ENCODE measurements at places on chromosomes 1 and 21.

GRCh38 chr21:45405819-45406762 is 1.1 kb downstream of the COL18A1 start:
- no peak for DNase-seq

DNA sequence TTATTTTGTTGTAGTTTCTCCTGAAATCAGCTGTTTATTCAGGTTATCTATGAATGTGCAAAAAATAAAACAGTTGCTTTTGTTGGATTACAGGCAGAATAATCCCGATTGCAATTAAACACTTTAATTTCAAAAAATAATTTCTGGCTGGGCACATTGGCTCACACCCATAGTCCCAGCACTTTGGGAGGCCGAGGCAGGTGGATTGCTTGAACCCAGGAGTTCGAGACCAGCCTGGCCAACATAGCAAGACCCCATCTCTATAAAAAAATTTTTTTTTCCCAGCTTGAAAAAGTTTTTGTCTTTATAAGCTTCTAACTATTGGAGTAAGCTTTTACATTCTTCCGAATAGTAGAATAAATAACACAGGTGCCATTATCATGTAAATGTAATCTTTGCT is 15.3 kb downstream of the RCAN3 start:
- no peak for DNase-seq

DNA sequence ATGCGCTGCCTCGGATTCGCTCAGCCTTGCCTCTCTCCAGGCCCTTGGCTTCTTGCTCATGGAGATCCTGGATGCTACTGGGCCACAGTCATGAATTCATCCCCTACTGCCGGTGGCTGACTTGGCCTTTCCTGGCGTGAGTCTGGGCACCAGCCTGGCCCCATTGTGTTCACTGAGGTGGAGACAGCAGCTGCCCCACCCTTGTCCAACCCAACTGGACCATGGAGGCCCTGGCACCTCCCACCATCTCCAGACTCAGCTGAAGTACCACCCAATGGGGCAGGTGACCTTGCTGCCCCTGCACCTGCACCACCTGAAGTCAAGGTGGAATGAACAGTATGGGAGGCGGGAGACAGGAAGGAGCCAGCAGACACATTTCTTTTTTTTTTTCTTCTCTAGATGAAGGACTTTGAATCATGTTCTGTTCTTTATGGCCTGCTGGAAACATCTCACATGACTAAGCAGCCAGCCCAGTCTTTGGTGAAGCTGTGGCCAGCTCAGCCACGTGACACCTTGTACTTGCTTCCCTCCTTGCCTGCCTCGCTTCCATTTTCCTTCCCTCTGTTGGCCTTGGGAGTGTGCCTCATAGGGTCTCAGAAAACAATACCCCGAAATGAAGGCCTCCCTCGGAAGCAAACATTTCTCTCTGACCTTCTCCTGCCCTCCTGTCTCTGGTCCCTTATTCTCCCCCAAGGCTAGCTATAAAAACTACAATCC is 3.8 kb upstream of the SLC30A2 start:
- no peak for DNase-seq

DNA sequence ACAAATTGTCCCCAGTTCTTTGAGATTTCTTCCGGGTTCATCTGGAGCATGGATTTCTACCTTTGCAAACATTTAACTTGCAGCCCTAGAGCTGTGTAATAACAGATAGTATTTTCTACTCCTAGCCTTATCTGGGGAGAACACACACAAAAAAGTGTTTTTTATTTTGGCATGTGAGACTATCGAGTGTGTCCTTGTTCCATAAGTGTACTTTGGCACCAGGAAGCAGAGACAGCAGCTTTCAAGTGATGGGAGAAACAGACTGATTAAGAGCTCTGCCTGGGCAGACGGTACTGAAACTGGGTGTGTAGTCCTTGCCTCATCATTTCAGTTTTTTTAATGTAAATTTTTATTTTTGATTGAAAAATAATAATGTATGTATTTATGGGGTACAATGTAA is 297.4 kb downstream of the ST6GALNAC3 start:
- no peak for DNase-seq

- no peak for DNase-seq
Observed at GRCh38 chr1:175678471-175678870, 64.9 kb downstream of the TNR start.

DNA sequence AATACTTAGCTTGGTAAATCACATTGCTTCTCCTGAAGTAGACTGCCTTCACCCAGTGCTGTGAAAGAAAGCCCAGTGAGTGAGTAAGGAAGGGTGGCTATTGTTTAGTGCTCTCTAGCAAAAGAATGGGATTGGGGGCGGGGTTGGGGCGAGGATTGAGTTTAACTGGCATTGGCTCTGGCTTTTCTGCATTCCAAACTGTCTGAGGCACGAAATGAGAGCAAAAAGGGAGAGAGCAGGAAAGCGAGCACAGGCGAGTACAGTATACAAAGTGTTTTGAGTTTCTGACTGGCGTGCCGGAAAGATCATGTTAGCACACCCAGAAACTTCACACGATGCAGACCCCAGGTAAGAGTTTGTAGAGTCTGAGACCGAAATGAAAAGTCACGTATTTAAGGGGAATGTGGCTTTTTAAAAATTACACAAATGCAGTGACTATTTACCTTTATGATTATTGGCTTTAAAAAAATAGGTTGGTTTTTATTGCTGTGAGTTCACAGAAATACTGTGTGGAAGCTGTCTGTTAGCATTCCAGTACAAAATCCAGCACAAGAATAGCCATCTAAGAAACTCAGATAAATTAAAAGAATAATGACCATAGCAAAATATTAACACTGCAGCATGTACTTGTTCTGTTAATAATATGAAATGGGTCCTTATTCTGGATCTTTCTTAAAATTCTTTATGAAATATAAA is 155.4 kb downstream of the CLEC20A start:
- DNase-seq = no peak

GRCh38 chr1:109890115-109890953 is 20.3 kb upstream of the CSF1 start:
- DNase-seq = no peak

DNA sequence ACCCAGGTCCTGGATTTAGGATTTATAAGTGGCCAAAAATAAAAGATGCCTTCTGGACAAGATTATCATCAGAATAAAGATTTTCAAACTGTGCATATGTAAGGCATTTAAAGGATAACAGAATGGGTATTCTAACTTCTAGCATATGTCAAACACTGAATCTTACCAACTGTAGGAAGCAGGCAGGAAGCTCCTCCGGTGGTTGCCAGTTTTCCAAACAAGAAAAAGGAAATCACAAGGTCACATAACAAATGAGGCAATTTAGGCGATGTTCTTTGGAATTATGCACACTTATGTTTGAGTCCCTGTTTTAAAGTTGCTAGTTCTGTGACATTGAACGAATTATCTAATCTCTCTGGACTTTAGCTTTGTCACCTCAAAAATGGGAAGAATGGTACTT is 48.9 kb downstream of the ATP6V1G3 start:
- DNase-seq = no peak

GRCh38 chr1:235050911-235051360 is 77.7 kb downstream of the TOMM20 start:
- no peak for DNase-seq

DNA sequence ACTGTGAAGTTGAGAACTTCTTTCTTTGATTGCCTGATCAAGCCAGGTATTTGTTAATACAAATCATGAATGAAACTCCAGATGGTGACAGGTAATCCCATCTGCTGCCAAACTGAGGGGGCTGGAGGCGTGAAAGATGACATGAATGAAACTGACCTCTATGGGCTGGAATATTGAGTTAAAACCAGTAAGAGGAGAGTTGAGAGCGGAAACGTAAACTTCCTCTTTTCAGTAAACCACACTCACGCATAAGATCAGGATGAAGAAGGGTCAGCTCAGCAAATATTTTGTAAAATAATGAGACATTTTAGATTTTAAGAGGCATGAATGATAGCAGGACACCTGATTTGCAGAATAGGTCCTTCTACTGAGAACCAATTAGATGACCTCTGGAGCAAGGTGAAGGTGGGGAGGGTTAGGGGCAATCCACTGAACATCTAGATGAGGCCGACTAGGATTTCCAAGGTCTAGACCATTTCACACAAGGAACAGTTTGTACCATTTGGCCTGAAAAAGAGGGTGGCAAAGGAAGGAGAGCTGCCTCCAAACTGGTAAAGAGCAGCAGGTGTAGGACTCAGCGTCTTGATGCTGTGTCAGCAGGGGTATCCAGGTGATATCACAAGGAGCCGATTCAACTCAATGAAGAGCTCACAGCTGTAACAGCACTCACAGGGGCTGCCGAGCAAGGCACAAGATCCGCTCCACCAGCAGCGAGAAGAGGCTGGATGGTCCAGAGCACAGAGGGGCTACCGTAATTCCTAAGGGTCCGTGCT is 132.6 kb downstream of the NTPCR start:
- no peak for DNase-seq

GRCh38 chr1:241034203-241034936 is 322.6 kb downstream of the RGS7 start:
- no peak for DNase-seq

GRCh38 chr1:42504535-42505128 is 41.5 kb downstream of the CCDC30 start:
- no peak for DNase-seq

DNA sequence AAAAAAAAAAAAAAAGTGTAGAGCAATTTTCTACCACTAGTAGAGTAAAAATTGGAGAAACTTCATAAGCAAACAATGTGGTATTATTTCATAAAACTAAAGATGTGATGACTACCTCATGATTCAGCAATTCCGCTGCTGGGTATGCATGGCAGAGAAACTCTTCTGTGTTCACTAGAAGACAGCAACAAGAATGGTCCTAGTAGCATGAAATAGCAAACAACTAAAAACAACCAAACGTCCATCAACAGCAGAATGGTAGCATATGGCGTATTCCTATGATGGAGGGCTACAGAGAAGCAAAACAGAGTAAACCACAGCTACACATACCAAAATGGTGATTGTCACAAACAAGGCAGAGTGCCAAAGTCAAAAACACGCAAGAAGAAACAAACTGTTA is 18.9 kb downstream of the HTR1D start:
- no peak for DNase-seq

DNA sequence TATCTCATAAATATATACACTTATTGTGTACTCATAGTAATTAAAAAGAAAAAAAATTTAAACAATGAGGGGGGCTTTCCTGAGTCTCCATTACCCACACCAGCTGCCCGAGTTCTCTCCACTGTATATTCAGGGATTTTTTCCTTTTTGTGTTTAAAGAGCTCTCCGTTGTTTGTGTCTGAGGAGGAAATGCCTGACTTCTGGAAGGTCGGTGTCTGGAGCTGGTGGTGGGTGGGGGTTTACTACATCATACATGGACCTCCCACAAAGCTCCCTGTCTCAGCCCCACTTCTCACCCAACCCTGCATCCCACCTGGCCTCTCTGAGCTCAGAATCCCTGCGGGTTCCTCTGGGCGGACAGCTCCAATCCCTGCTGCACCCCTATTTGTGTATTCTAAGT is 64.1 kb upstream of the ETV3 start:
- no peak for DNase-seq

- DNase-seq = no peak
Observed at GRCh38 chr1:166738873-166739272, 100.4 kb upstream of the POGK start.

Measured in activated T-helper 1 cell treated with Interleukin-2 at 50 U/mL for 16 hours (primary cell).